Stimulated activated CD4-positive, alpha-beta T cell treated with anti-CD3 and anti-CD28 coated beads, Interleukin-15, amount 100 ng/mL, for 1 hour (primary cell): ENCODE measurements at places on chromosomes 4 and X.

- DNase-seq = no peak
Measured at GRCh38 chr4:31375936-31376335, 655.8 kb downstream of the PCDH7 start.

GRCh38 chr4:38149472-38149996, 189.3 kb downstream of the PTTG2 start:
- DNase-seq = no peak

GRCh38 chr4:6298035-6298434, 28.4 kb downstream of the WFS1 start:
- no peak for DNase-seq

DNA sequence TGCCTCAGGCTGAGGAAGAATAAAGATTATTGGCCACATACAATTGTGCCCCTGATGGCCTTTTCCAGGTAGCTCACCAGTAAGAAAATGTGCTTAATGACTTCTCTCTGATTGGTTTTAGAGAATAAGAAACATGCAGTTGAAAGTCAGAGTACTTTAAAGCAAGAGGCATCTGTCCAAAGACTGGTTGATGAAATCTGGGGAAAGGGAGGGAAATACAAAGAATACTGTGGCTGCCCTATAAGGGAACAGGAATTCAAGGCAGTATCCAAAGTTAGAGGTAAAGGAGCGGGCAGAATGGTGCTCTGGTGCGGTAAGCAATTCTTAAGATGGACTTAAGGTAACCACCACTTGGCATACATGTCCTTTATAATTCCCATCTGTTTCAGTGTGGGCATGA, 11.4 kb downstream of the PBDC1 start:
- DNase-seq = no peak

- no peak for DNase-seq
Measured at GRCh38 chrX:153517423-153517822, at the start of gene ATP2B3. TSS of gene ATP2B3 (plus strand) at chrX:153517642. CDS start at chrX:153536248, 18,606 bp downstream.

DNA sequence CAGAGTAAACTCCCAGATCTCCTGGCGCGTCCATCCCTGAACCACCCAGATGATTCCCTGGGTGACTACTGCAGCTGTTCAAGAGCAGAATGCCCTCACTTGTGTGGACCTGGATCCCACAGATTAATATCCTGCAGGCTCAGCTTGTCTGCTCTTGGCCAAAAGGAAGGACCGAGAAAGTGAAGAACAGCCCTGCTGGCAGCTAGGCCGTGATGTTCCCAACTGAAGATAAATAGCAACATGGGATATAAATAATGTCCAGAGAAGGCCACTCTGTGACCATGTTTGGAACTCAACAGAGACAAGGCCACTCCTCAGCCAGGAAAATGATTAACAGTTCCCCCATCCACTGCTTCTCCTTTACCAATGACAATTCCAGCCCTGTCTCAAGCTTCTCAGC, 21.5 kb downstream of the SUPT20HL2 start:
- no peak for DNase-seq

DNA sequence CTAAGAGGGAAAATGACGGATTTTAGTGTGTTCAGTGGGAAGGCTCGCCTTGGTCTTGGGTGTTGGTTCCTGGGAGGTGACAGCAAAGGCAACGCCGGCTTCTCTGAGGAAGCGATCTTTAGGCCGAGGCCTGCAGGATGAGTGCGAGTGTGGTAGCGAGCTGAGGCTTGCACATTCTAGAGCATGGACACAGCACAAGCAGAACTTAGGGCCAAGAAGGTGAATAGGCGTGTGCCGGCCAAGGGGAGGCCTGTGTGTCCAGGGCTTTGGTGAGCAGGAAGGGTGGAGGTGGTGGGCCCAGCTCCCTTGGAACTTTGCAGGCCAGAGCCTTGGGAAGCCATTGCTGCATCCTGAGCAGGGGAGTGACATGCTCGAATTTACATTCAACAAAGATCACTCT, 67.9 kb downstream of the TNIP2 start:
- no peak for DNase-seq

DNA sequence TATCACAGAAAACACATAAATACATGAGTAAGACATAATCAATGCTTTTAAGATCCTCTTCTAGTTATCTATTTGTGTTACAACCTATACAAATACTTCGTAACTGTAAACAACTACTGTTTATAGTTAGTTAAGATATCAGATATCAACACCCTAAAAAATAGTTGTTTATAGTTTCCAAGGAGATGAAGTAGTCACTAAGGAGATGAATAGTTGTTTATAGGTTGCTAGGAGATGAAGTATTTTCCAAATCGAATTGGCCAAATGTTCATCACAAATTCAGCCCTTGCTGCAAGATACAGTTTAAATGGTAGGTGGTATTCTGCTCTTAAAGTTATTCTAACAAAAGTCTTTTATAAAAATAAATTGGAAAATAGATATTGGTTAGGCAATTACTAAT, 618.2 kb upstream of the PCDH10 start:
- DNase-seq = no peak

DNA sequence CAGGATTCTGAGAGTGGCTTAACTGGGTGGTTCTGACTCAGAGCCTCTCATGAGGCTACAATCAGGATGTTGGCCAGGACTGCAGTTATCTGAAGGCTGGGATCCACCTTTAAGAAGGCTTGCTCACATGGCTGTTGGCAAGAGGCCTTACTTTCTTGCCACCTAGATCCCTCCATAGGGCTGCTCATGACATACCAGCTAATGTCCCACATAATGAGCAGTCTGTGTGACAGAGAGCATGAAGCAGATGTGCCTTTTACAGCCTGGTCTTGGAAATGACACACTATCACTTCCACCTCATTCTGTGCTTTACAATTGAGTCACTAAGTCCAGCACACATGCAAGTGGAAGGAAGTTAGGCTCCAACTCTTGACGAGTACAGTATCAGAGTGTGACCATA, 4.3 kb upstream of the RBM3 start:
- DNase-seq = no peak

DNA sequence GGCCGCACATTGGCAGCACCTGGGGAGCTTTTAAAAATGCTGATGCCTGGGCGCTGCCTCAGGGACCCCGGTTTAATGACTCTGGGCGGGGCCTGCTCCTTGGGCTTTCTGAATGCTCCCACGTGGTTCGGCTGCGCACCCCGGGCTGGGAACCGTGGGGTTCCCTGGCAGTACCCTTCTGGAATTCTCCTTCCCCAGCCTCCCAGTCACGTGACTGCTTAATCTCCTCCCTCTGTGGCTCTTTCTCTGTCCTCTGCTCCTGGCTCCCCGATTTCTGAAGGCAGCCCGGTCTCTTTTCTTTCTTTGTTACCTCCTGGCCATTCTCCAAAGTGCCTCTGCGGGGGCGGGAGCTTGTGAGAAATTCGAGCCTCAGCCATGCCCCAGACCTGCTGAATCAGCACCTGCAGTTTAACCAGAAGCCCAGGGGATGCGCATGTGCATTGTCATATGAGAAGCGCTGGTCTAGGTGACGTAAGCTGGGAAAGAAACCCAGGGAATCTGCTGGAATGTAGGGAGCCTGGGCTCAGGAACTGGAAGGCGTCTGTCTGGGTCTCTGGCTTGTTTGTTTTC, 16.6 kb downstream of the CLCN4 start:
- no peak for DNase-seq

GRCh38 chrX:37755025-37755424, 24.8 kb upstream of the CYBB start:
- DNase-seq = no peak

DNA sequence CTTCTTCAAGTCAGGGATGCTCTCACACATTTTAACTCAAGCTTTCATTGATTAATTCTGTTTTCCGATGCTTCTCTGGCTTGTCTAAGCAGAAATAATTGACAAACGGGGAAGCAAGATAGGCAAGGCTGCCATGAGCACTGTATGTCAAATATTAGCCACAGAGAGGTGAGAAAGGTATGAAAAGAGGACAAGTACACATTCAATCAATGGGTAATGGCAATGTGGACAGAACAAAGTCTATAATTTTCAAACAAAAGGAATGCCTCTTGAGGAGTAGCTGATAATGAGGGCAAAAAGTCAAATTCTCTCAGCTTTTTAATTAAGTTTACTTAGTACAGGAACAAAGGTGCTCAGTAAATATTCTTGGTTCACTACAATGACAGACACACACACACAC, 19.6 kb downstream of the COX7B2 start:
- no peak for DNase-seq

DNA sequence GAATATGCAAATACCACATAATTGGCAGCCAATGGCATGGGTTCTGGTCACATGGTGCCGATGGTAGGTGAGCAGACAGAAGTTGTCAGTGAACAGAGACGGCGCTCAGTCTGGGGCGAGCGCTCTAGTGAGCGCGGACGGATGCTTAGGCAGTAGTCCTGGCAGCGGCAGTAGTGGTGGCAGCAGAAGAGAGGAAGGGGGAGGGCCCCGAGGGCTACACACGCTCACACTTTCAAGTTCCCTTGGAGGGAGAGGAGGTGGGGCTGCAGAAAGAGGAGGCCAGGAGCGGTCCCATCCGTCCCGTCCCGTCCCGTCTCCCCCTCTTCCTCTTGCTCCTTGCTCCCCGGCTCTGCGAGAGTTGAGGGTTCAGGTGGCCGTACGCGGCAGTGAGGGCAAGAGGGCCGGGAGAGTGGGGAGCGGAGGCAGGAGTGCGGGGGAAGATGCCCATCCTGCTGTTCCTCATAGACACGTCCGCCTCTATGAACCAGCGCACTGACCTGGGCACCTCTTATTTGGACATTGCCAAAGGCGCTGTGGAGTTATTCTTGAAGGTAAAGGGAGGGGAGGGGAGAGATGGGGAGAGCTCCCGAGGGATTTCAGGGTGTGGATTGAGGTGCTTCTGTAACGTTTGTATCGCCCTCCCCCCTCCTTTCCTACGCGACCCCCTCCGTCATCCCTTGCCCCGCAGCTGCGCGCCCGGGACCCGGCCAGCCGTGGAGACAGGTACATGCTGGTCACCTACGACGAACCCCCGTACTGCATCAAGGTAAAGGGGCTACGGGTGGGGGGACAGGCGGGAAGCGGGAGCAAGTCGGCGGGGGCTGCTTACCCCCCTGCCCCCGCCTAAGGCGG, at the start of gene INTS6L:
Gene INTS6L, plus strand, starts transcription at position 108 of the 852 bp plus-strand sequence. Its CDS starts 333 bp downstream, at position 441.
- DNase-seq = peak; percentile 70

DNA sequence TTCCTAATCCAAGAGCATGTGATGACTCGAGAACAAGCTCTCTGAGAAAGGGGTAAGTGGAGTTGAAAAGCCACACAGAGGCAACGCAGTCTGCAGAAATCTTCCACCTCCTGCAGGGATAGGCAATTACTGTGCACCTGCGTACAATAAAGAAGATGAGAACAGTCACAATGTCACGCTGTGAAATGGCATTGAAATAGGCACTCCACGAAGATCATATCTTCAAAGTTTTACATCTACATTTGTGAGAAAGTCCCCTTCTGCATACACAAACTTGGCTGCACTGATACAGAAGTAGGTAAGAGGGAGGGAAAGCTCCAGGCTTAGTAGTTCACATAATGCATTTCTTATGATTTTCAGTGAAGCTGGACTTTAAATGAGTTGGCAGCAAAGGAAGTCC, 27.1 kb downstream of the DDX60L start:
- DNase-seq = no peak

GRCh38 chr4:149785696-149786431, 29.8 kb downstream of the IQCM start:
- no peak for DNase-seq

DNA sequence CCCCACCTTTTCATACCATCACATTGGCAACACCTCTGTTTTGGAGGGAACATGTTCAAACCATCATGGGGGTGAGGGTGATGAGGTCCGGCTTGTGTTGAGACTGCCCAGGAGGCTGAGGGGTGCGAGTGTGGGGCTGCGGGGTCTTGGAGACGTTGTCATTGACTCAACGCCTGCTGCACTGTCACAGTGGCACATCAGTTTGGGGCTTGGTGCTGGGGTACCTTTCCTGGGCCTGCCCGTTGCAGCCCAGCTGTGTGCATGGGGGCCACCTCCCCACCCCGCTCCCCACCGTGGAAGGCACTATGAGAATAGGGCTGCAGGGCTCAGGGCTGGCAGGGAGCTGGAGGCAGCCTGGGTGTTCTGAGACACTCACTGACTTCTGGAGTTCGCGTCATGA, 2.3 kb downstream of the HTRA3 start:
- no peak for DNase-seq

DNA sequence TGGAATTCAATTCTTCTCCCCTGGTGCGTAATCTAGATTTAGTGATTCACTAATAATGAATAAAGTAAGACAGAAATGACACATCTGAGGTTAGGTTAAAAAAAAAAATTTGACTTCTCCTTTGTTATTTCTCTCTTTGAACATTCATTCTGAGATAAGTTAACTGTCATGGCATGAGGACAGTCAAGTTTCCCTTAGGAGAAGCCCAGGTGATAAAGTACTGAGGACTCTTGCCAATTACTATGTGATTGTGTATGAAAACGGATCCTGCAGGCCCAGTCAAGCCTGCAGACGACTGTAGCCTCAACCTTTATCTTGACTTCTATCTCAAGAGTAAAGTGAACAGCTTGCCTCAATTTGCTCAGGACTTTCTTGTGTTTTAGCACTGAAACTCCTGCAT, 293.2 kb downstream of the PRR32 start:
- DNase-seq = no peak

DNA sequence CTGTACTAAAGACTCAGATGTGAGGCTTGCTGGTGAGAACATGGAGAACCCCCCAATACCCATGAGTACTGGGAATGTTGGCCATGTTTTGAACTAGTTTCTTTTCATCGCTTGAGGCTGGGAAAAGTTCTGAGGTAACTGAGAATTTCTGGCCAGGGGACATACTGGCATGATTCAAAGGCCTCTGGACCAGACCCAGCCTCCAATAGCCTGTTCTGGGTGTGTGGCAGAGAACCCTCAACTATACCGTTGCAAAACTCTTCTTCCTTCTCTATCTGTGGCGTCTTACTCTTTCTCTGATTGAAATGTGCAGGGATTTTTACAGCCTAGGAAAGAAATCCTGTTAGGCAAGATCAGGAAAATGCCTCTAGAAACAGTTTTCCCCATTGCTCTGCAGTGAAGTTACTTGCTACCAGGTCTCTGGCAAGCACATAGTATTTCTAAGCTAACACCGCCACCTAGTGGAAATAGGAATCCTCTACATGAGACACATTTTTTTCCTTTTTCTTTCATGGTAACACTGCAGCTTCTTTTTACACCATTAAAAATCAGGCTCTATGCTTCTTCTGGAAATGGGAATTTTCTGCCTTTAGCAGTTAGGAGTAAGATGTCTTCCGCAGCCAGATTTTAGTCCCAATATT, 170.7 kb upstream of the ZCCHC13 start:
- no peak for DNase-seq

DNA sequence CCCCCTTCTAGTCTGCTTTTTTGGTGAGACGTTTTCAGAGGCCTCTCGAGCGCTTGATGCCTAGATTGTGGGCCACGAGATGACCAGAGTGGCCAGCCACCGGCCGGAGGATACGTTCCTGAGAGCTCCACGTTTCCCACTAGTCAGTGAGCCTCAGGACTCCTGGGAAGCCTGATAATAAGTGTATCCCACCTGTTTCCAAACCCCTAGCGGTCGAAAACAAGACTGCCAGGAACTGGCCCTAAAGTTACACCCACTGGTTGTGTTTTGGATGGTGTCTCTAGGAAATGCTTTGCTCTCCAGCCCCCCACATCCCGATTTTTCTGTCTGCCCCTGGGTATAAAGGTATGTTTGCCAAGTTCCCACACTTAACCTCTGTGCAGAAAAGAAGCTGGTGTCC, 4.6 kb upstream of the RS1 start:
- no peak for DNase-seq
